ENCODE measurements at places on chromosomes 6 and 20.
A peak's percentile ranks its signal among the peaks of the same experiment; 100 is the strongest.

DNA sequence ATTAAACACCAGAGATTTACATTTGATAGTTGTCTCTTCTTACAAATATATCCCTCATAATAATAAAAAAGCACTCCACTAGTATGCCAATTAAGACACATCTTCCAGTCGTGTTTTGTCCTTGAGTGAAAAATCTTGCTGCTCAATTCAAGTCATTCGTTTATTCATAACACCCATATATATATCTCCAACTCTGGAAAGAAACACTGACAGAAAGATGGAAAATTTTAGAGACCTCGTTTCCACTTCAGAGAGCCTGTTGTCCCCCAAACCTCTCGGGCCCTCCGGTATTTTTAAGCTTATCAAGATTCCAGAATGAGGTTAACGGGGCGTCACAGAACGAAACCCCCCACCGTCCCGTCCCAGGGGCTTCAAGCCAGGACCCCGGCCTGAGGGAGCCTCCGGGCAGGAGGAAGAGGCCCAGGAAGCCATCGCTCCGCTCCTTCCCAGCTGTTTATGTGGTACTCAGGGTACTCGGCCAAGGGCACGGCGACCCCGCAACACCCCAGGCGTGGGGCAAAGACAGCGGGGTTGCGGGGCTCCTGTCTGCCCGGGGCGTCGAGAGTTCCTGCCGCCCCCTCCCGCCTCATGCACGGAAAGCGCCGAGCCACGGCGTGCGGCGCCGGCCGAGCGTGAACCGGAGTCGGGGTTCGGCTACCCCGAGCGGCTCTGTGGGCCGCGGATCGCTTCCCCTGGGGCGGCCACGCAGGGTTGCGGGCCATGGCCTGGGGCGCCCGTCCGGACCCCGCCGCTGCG lies 623 bp upstream of the SNX9 start:
- no peak for DNase-seq

GRCh38 chr20:20890751-20891150 lies 178.3 kb upstream of the RALGAPA2 start:
- no peak for DNase-seq

DNA sequence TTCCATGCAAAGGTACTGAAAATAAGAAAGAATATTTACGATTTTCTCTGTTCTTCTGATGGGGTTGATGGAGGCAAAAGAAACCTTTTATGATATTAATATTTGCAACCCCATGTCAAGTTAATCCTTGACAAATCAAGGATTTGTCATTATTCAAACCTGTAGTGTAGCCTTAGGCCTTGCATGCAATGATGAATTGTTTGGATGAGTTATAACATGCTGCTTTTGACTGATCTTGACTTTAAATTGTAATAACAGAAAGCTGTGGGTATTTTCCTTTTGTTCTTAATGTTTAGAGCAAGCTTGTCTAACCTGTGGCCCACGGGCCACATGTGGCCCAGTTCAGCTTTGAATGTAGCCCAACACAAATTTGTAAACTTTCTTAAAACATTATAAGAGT lies 13.0 kb upstream of the BAG2 start:
- no peak for DNase-seq

GRCh38 chr20:35547329-35547728 lies 5.5 kb downstream of the ERGIC3 start:
- DNase-seq = no peak

DNA sequence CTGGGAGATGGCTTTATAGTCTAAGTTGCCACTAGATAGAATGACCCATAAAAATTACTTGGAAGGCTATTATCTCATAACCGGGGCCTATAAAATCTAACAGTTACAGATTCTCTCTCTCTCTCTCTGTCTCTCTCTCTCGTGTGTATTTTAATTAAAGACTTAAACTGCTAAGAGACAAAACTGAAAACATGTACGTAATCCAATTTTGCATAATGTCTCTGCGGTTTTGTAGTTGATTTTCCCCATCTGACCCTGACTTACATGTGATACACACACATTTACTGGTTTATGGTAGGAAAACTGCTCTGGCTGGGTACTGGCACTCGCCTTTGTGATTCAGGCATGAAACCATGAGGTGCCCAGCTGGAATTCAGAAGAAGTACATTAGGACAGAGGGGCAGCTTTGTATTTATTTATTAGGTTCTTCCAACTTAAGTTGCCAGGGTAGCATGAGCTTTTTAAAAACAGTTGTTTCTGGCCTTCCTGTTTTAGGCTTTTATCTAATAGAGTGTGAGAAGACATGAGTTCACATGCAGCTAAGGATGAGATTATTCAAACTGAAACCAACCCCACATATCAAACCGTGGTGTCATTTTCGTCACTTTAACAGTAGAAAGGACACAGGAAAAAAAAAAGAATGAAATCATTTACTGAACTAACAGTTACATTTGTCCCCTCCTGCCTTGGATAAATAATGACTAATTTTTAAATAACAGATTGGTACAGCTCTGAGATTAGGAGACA lies 182.5 kb downstream of the GMPR start:
- no peak for DNase-seq

- DNase-seq = no peak
Observed at GRCh38 chr20:50020288-50020687, 37.5 kb downstream of the SNAI1 start.

DNA sequence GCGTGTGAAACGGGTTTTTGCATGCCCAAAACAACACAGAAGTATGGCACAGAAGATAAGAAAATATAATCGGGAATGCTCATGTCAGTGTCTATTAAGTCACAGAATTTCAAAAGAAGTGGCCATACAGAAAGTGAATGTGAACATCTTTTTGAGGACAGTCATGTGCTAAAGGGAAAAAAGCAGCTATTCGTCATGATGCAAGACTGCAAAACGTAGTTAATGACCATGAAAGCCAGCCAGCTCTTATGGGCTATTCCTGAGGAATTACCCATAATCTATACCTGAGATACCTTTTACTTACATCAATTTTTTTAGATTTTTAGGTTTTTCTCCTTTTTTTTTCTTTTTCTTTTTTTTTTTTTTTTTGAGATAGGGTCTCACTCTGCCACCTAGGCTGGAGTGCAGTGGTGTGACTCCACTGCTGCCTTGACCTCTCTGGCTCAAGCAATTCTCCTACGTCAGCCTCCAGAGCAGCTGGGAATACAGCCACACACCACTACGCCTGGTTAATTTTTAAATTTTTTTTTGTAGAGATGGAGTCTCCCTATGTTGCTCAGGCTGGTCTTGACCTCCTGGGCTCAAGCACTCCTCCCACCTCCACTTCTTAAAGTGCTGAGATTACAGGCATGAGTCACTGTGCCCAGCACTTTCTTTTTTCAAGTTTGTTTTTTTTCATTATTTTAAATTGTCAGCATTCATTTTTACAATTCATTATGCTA lies 18.1 kb upstream of the ZBP1 start:
- DNase-seq = no peak

- no peak for DNase-seq
Observed at GRCh38 chr6:47434372-47435253, 43.0 kb upstream of the CD2AP start.

GRCh38 chr6:138582573-138582972 lies 83.3 kb upstream of the NHSL1 start:
- no peak for DNase-seq

DNA sequence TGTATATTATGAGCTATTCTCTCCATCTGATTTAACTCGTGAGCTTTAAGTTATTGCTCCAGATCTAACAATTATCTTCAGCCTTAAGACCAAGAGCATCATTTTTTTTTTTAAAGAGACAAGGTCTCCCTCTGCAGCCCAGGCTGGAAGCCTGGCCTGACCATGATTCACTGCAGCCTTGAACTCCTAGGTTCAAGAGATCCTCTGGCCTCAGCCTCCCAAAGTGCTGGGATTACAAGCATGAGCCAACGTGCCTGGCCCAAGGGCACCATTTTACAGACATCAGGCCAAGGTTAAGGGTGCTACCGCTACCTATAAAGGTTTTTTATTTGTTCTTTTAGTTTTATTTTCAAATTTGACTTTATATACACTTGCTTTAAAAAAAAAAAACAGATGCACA lies 2.3 kb downstream of the SUPT3H start:
- DNase-seq = no peak

DNA sequence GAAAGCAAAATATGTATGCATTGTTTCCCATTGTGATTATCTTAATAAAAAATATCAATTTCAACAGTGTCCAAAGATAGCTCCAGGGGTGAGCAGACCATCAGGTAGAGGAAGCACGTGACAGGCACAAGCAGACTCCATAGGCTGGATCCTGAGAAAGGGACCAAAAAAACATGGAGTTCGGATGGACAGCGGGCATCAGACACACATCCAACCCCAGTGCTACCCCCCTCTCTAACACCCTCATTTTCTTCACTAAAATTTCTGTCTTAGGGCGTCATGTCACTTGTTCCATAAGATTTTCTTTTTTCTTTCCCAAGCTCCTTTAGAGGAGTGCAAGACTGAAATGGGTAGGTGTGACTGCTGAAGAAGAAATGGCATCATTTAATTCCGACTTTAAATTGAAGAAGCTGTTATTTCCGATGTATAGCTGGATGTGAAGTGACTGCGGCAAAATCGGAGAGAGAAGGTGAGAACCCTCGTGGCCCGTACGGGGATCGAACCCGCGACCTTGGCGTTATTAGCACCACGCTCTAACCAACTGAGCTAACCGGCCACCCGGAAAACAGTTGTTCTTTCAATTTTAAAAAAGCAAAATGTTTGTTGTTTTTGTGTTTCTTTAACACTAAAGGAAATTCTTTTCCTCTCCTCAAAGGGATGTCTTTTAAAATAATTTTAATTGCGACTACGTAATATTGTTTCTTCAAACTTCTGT lies 10.3 kb upstream of the PRSS16 start:
- no peak for DNase-seq

DNA sequence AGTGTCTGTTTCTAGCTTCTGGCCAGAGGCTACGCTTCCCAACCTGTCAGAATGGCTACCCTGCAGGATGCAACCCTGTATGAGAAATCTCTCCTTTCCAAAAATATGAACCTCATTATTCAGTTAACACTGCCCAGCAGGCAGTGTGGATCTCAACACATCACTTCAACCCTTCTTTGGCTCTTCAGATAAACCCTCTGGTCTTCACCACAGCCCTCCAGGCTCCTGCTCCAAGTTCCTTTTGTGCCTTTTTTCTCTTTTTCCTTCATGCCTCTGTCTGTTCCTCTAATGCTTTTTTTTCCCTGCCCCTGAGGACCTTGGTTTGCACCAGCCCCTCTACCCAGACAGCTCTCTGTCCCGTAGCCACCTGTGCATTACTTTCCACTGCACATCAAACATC lies 207.4 kb downstream of the MYLK4 start:
- DNase-seq = no peak

DNA sequence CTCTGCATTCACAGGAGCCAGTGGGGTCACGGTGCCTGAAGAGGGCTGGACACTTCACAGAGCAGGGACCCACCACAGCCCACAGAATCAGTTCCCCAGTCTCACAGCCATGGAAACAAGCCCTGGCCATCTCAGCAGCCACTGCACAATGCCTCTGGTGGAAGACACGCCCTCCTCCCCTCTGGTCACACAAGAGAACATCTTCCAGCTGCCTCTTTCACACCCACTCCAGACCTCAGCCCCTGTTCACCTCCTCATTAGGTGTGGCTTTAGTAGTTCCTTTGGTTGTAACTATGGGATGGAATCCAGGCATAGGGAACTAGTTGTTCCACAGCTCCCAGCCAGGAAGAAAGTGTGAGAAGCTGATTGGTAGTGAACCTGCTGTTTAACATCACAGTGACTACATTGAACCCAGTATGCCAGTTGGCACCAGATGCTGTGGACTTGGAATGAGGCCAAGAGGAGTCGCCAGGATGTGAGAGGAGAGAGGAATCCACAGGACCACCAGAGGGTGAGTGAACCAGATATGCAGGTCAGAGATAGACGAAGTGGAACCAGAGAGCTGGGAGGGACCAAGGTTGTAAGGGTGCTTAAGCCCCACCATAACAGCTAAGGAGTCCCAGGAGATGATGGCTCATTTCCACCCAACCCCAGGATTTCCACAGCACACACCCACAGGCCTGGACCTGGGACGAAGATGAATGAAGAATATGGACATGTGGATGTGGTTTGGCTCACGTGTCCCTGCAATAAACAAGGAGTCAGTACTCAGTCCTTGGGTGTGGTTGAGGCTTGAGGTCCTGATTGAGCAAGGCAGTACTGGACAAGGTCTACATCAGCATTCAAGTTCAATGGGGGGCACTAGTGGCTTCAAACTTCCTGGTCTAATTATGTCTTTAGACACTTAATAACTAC lies 8.8 kb upstream of the BTN3A3 start:
- DNase-seq = no peak

DNA sequence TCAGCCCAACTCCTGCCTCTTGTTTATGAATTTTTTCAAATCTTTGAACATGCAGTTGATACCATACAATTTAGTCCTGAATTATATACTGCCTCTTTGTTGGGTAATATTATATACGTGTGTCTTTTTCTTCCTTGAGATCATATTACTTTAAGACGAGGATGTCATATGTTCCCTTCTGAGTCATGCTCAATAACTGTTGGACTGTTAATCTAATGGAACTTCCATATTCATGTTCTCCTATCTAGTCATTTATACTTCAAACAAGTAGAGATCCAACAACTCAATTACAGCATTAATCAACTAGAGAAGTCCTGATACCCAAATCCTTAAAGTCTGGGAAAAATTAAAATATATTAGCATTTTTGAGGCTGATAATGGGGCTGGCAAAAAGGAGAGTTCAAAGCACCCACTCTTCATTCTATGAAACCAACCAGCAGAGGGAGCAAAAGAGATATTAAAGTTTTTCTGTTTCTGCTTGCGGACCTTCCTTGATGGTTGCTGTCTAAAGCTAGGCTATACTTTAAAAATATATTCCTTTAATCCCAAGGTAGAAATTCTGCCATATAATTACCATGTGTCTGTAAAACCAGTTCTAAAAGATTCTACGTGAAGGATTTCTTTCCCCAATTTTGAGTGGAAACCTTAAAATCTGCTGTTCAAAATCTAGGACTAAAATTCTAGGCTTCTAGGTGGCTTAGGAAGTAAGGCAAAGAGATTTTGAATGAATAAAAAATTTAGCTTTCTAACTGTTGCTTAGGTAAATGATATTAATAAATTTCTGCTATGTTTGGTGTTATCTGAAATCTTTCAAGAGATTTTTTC lies 498.9 kb downstream of the BCKDHB start:
- peak; percentile 23 for DNase-seq

- no peak for DNase-seq
Observed at GRCh38 chr20:32564921-32565734, 20.0 kb downstream of the NOL4L start.

Measured in NCI-H1105 (cell line).